PC-3 (cell line): ENCODE measurements at places on chromosomes 1 and 21. TPM values are rescaled to one million over a fixed set of nuclear protein-coding genes. Genes with fewer than 3 reads are reported as not detected.

The FNDC5 gene
- 0.22 and 0.35 TPM in 2 replicates for total RNA-seq

The GNPAT gene
- 40.5 and 45.8 TPM in 2 replicates for total RNA-seq

The PRKAA2 gene
- 3.4 and 4.5 TPM in 2 replicates for total RNA-seq

The SPRR2A gene
- not detected in 2 replicates for total RNA-seq

The RNU1-2 gene
- total RNA-seq = under 0.01 TPM in 2 replicates

The FMO2 gene
- not detected in 2 replicates for total RNA-seq

The BCAR3 gene
- total RNA-seq = 169 and 171 TPM in 2 replicates

The S100A9 gene
- total RNA-seq = 482 and 559 TPM in 2 replicates

The FAM167B gene
- 1.3 and 1.6 TPM in 2 replicates for total RNA-seq

The MPL gene
- 0.35 TPM in 1 of 2 replicates, not detected in the other for total RNA-seq

The FASLG gene
- total RNA-seq = 0.04 TPM in 1 of 2 replicates, not detected in the other

The CHI3L2 gene
- 0.55 TPM in 1 of 2 replicates, not detected in the other for total RNA-seq

- no peak for DNase-seq
These were observed 25.6 kb downstream of the PODN start for GRCh38 chr1:53087332-53088285.

- peak; percentile 18 for DNase-seq
These were observed 6.3 kb upstream of the TRIM33 start for GRCh38 chr1:114517348-114517747.

DNA sequence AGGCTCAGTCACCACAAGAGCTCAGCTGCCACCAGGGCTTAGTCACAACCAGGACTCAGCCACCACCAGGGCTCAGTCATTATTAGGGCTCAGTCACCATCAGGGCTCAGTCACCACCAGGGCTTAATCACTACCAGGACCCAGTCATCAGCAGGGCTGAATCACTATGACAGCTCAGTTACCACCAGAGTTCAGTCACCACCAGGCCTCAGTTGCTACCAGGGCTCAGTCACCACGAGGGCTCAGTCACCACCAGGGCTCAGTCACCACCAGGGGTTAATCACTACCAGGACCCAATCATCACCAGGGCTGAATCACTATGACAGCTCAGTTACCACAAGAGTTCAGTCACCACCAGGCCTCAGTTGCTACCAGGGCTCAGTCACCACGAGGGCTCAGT is 196.2 kb downstream of the NPHP4 start:
- no peak for DNase-seq

DNA sequence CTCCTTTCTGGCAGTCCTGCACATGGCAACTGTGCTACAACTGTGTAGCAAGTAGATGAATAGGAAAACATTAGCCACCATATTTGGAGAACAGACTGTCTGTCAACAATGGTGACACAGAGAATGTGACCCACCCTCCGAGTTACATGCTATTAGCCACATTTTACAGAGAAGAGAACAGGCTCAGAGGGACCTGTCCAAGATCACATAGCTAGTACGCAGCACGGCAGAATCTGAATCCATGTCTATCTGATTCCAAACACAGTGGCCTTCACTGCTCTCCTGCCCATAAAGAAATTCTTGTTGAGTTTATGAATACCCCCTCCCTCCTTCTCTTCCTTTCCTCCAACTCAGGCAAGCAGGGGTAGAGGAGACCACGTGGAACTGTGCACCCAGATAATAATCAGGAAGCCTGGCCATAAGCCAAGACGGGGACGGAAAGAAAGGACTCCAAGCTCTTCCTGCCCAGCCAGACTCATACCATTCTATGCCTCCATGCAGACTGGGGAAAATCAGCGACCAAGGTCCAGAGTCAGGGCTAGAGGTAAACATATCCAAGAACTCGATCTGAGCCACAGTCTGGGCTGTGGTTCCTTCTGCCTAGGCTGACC is 78.8 kb downstream of the TRABD2B start:
- DNase-seq = no peak

GRCh38 chr21:45574081-45574501 is 31.9 kb upstream of the SLC19A1 start:
- DNase-seq = no peak

- peak; percentile 22 for DNase-seq
These were observed 29.4 kb upstream of the IFNLR1 start for GRCh38 chr1:24216276-24217074.

GRCh38 chr1:231050395-231050794 is 10.3 kb upstream of the FAM89A start:
- no peak for DNase-seq

DNA sequence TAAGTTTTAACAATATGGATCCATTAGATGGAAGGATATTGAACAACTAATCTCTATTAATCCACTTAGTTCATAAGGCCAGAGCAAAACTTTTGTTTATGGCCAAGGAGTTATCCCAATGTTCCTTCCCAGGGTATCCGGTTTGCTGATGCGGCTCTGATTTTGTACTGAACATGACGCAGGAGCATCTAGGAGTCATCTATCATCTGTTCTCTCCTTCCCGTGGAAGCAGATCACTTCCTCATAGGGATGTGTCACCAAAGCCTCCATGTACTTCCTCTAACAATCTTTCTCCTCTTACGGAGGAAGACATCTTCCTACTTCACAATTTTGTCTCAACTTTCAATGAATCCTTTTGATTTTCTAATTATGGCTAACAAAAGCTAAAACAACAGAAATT is 206.6 kb downstream of the APP start:
- DNase-seq = peak; percentile 66

DNA sequence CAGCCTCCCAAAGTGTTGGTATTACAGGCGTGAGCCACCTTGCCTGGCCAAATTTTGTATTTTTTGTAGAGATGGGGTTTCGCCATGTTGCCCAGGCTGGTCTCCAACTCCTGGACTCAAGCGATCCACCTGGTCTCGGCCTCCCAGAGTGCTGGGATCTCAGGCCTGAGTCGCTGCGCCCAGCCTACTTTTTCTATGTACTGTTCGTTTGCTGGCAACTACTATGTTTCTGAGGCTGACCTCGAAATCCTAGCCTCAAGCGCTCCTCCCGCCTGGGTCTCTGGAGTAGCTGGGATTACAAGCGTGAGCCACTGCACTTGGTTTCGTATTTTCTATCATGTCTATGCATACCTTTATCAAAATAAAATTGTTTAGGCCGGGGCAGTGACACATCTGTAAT is 675 bp upstream of the TEKT2 start:
- DNase-seq = no peak

DNA sequence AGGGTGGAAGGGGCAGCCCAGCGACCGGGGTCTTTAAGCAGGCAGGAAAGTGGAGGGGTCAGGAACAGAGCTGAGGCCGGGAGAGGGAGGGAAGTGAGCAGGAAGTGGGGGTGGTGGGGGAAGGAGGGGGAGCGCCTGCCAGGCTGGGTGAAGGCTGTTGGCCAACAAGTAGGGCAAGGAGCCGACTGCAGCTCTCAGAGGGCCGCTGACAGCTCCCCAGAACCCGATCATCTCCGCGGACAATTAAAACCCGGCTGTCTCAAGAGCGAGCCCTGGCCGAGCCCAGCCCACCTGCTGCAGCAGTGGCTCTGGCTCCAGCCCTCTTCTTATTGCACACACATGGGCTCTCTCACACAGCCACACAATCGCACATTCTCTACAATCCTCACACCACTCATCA is 51.6 kb downstream of the GRIK3 start:
- no peak for DNase-seq

DNA sequence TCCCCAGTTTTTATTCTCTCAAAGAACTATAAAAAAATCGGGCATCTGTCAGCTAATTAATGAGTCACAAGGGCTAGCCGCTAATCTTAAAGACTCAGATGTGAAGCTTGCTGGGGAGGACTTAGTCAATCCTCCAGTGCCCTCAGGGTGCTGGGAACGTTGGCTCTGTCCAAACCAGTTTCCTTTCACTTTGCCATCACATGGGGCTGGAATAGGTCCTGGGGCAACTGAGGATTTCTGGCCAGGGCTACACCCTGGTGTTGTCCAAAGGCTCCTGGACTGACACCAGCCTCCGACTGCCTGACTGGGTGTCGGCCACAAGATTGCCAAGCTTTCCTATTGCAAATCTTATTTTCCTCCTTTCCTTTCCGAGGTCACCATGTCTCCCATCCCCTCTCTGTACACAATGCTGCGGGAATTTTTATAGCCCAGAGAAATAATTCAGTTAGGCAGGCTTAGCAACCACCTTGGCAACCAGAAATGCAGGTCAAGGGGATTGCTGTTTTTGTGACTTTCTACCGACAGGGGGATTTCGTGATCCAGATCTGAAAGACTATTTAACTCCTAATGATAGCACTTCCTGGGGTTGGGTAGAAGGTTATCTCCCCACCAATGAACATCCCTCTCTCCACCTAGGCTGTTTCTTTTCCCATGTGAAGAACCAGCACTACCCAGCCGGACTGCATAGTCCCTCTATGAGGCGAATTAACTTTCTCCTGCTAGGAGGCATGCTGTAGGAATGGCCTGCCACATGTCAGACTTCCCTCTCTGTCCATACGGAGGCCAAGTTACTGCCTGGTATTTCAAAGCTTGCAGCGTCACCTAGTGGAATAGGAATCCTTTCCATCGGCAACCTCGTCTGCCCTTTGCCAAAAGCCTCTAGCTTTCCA is 29.9 kb upstream of the CTBS start:
- DNase-seq = peak; percentile 97

- no peak for DNase-seq
These were observed 21.4 kb downstream of the COL6A1 start for GRCh38 chr21:46002841-46003574.

DNA sequence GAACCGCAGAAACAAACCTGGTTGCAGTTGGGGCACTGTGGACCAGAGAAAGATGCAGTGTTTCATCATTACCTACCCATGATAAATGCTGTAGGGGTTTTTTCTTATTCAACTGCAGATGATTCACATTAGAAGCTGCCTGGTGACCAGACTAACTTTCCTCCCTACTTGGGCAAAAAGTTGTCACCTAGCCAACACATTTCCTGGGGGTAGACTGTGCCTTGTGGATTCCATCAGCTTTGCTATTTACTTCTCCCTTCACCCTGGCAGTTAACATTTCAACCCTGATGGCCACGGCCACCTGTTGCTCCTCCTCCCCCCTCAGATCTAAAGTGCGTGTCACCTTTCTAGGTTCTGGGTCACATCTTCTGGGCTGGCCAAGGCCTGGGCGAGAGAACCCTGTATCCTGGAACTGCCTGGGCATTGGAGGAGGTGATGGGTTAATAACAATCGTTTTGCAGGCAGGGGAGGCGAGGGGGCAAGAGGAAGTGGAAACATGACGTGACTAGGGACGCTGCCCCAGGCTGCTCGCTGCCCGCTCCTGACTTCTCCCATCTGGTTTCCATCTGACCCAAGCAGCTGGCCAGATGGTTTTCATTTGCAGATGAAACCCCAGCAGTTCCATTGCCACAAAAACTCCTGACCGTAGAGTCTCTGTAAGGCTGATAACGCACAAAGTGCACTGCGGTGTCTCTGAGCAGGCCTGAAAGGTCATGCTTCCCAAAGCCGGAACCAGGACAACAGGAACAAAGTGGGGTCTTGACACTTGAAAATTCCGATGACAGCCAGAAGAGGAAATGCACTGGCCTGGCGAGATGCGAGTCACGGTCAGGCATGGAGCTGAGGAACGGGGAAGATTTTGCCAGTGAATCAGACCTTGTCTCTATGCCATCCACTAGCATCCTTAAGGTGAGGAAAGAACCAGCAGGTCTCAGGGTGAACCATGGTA is 36.6 kb downstream of the CAPZB start:
- peak; percentile 83 for DNase-seq

GRCh38 chr1:178472531-178472930 is 24.2 kb downstream of the CLEC20A start:
- DNase-seq = no peak

DNA sequence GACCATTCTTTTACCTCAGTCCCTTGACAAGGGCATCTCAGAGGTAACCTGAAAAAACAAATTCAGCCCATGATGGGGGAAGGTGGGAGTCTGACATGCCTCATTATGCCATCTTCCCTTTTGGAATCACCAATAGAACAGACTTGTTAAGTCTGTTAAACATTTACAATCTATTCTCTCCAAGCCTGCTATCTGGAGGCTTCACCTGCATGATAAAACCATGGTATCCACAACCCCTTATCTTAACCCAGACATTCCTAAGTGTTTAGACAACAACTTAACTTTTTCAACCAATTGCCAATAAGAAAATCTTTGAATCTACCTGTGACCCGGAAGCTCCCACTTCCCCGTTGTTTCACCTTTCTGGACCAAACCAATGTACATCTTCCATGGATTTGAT is 233.0 kb upstream of the CACYBP start:
- no peak for DNase-seq

GRCh38 chr1:217240656-217241055 is 390.2 kb downstream of the GPATCH2 start:
- no peak for DNase-seq

GRCh38 chr1:24745711-24746413 is 615 bp downstream of the CLIC4 start:
- peak; percentile 71 for DNase-seq

DNA sequence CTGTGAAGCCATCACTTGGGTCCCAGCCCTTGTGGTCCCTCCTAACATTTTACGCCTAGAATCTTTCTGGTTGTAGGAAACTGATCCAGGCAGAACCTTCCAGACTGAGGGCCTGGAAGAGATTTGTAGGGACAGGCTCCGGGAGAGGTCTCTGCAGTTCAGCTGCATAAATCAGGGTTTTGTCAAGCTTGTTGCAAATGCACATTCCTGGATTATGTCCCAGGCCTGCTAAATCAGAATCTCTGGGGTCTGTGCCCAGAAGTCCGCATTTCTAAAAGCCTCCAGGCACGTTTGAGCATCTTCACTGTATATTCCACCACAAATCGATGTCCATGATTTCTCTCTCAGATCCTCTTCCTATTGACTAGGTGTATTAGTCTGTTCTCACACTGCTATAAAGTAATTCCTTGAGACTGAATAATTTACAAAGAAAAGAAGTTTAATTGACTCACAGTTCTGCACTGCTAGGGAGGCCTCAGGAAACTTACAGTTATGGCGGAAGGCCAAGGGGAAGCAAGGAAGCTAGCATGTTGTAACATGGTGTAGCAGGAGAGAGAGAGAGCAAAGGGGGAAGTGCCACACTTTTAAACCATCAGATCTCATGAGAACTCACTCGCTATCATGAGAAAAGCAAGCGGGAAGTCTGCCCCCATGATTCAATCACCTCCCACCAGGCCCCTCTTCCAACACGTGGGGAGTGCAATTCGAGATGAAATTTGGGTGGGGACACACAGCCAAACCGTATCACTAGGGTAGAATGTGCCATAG is 1.2 kb upstream of the FHAD1 start:
- no peak for DNase-seq

DNA sequence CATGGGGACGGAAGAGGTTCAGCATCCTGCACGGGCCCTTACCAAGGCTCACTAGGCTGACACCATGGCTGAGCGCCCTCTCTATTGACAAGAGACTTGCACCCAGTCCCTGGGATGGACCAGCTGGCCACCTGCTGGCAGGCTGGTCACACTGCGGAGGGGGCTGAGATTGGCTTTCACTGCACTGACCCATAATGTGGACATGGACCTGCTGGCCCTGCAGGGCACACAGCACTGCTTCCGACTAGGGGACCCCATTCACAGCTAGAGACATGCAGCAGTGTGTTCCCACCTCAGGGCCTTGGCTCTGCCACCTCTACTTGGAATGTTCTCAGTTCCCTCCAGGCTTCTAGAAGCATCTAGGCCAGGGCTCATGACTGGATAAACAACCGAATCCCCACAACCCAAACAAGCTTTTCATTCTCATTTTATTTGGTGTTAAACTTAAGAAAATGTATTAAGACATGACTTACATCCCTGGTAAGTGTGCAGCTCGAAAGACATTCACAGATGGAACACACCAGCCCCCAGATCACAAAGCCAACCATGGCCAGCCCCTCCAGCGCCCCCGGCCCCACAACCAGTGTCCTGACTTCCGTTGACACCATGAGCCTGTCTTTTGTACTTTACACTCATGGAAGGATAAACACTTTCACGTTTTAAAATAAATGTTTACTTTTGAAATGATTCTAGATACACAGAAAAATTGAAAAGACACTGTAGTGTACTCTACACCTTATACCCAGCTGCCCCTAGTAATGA is 9.3 kb upstream of the SRARP start:
- peak; percentile 68 for DNase-seq
